ENCODE measurements at places on chromosomes 12 and 14.

DNA sequence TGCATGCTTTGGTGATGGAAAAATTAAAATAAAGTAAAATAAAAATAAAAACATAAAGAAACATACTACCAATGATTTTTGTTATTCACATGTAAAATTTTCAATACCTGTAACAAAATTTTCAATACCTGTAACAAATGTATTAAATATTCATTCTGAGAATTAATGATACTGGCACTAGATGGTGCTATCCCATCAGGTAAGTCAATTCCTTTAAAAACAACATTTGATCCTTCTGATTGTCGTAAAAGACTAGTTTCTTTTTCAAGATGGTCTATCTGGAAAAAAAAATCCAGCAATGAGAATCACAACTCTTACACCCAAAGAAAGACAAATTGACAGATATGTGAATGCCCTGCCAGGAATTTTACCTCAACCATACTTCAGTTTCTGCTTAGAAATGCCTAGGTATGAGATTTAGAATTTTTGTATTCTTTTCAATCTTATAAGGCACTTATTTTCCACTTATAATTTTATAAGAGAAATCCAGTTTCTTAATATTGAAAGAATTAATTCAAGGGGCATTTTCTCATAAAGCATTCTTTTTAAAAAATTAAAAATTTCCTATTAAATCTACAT is 30.7 kb downstream of the CEP290 start:
- DNase-seq = no peak

DNA sequence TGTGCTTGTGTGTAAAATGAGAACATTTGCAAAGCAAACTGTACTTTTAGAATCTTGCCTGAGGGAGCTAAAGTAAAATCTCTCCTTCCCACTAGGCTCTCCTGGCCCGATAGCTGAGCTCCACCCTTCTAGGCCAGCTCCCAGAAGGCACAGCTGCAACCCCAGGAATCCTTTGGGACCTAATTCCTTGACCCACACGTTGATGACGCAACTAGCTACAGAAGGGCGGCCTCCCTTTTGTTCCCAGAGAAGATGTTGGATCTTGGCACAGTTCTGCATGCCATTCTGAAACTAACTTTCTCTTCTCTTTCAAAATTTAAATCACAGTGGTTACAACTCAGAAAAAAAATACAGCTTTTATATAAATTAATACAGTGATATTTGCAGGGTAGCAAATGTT is 268.1 kb downstream of the EGLN3 start:
- DNase-seq = no peak

- DNase-seq = no peak
Observed at GRCh38 chr12:15829949-15830348, 40.8 kb upstream of the EPS8 start.

- DNase-seq = no peak
Observed at GRCh38 chr14:102822311-102822863, 45.1 kb downstream of the TRAF3 start.

DNA sequence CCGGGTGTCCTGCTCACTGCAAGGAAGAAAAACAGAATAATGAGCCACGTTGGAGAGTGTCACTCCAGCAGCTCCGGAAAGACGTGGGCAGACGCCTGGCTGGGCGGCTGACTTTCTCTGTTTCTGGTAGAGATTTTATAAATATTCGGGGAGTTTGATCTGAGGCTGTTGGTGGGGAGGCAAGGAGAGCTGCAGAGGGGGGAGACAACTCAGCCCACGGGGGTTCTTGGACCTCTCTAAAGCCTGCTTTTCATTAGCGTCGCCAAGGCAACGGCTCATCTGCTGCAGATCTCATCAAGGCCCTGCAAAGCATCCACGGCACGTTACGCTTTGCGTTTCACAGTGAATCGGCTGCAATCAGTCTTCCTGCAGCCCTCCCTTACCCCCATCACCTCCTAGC is 207.2 kb downstream of the ZFP36L1 start:
- DNase-seq = no peak

GRCh38 chr12:25189656-25190055 is 5.3 kb downstream of the DNAI7 start:
- no peak for DNase-seq

DNA sequence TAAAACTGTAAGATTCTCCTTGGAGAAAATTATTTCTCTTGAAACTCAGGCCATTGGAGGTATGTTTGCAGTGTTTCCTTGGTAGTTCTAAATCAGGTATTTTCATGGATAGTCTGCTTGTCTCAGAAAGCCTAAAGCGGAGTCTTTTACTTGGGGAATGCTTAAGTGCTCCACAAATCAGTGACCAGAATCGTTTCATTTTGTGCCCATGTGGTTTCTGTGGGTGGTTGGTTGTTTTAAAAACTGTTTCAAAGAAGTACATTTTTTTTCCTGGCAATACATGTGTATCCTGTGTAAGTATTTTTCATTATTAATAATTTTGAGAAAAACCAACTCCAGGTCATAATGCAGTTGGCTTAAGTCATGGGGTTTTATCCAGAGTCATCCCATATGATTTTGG is 33.6 kb downstream of the CCDC91 start:
- no peak for DNase-seq

DNA sequence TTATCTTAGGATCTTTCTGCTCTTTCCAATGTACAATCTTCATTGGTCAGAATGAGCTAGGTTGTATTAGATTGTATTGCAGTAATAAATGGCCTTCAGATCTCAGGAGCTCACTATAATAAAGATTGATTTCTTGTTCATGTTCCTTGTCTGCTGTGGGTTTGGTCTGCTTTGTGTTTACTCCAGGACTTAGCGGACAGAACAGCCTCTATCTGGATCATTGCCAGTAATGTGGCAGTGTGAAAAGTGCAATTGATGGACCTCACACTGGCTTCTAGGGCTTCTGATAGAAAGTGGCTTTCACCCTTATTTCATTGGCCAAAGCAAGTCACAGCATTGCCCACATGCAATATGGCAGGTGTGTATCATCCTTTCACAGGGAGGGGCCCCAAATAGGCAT is 81.2 kb downstream of the BTG1 start:
- no peak for DNase-seq

- DNase-seq = no peak
Observed at GRCh38 chr12:27845187-27845586, 65.2 kb upstream of the MANSC4 start.
